NCI-H526 (cell line): ENCODE measurements at places on chromosomes 3 and 15.

DNA sequence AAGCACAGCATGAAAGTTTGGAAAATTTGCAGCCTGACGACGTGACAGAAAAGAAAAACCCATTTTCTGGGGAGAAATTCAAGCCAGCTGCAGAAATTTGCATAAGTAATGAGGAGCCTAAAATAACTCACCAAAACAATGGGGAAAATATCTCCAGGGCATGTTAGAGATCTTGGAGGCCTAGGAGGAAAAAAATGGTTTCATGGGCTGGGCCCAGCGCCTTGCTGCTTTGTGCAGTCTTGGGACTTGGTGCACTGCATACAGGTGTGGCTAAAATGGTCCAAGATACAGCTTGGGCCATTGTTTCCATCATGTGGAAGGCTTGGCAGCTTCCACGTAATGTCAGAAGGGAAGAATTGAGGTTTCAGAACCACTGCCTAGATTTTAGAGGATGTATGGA, 428.5 kb upstream of the FRG2C start:
- no peak for DNase-seq

GRCh38 chr3:195080125-195080524, 190.8 kb downstream of the XXYLT1 start:
- no peak for DNase-seq

DNA sequence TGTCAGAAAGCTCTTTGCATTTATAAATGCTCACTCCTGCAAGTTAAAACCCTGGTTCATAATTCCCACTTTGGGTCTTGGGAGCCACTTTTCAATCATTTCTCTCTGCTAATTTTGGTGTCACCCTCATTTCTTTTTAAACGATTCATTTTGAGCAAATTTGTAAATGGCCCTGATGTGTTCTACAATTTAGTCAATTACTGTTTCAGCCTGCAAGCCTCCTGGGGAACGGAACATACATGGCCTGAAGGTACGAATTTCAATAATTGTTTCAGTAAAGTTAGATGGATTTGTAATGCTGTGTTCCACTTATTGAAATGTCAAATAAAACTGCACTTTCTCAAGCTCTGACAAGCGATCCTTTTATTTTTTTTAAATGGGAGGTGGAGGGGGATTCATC, 43.2 kb downstream of the MAP2K5 start:
- DNase-seq = no peak

- DNase-seq = no peak
Observed at GRCh38 chr15:47650564-47650963, 66.7 kb upstream of the SEMA6D start.

GRCh38 chr3:125143538-125143937, 69.0 kb downstream of the SLC12A8 start:
- no peak for DNase-seq

GRCh38 chr3:54433846-54434245, 311.5 kb downstream of the CACNA2D3 start:
- DNase-seq = peak; percentile 43

DNA sequence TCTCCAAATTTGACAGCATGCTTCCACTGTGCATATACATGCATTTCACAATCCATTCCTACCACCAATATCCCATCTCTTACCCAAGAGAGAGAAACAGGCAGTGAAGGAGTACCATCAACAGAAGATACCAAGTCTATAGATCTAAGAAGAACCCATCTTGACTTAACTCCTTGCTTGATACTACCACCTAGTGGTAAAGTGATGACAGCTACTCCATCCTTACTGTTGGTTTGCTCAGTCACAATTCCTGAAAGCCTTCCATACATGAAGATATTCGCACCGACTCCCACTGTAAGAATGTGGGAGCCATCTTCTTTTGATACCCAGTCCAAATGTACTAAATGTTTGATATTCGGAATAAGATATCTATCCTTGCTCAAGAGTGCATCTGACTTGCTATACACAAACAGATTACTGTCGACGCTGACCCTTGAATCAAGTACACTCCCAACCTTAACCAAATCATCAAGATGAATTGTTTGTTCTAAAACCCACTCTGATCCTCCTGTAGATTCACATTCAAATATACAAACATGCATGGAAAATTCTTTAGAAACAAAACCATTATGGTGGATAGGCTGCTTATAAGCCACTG, 123.1 kb downstream of the DMXL2 start:
- peak; percentile 1 for DNase-seq

- DNase-seq = no peak
Observed at GRCh38 chr3:128408693-128409623, 57.7 kb downstream of the DNAJB8 start.

- no peak for DNase-seq
Observed at GRCh38 chr15:42992626-42993025, 72.0 kb upstream of the TTBK2 start.

DNA sequence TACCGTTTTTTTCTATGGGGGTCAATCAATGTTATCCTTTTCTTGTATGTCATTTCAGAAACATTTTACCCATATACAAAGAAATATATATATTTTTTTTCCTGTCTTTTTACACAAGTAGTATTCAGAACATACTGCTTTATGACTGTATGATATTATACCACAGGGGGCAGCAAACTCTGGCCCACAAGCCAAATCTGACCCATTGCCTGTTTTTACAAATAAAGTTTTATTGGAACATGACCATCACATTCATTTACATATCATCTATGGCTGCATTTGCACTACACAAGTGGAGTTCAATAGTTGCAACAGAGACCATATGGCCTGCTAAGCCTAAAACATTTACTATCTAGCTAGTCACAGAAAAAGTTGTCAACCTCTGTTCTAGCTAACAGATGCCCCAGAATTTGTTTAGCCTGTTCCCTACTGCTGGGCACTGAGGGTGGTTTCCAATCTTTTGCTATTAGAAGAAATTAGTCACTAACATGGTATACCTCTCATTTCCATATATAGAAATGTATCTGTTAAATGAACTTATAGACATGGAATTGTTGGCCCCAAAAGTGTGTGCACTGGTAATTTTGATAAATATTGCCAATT, 57.7 kb downstream of the BFSP2 start:
- DNase-seq = peak; percentile 21

- DNase-seq = no peak
Observed at GRCh38 chr3:71791634-71792033, 6.7 kb upstream of the PROK2 start.

DNA sequence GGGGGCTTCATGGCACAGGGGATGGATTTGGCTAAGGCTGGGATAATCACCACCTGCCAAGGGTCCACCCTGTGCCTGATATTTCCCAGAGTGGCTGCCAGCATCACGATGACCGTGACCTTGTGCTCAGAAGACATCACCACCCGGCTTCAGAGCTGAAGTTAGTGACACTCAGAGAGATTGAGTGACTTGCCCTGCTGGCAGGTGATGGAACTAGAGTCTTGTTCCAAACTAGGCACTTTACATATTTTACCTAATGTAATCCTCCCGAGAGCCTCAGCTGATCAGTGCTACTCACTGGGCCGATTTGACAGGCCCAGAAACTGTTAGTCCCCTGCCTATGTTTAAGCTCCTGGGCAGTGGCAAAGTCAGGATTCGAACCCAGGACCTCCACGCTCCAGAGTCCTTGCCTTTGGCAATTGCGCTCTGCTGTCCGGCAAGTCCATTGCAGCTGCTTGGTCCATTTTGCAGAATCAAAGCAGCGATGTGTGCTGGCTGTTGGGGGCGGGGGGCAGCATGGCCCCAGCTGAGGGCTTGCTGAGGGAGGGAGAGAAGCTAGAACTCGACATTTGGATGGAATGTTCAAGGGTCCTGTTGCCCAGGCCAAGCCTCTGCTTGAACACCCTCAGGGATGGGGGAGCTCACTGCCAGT, 74.8 kb upstream of the GATA2 start:
- peak; percentile 32 for DNase-seq

- no peak for DNase-seq
Observed at GRCh38 chr3:13123013-13123654, 49.9 kb upstream of the IQSEC1 start.

- DNase-seq = no peak
Observed at GRCh38 chr3:56052188-56052587, 416.1 kb downstream of the ERC2 start.

DNA sequence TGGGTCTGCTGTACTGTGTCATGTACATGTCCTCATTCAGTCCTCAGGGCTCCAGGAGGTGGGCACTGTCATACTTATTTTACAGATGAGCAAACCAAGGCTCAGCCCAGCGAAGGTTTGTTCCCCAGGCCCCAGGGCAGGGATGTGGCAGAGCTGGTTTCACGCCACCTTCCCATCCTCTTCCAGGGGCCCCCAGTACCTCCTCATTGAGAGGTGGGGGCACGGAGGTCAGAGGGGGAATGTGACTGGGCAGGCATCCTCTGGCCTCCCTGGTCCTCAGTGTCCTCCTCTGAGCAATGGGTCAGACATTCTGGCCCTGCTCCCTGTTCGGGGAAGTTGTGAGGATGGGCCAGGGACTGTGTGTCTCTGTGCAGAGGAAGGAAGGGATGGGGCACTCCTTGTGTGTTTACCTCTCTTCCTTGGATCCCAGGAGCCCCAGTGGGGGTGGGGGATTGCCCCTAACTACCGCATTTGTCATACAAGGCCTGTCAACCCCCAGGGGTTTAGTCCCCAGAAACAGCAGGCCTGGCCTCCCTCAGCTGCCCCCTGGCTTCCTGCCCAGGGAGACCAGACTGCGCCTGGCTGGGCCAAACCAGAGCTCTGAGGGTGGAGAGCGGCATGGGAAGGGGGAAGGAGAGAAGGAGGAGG, 65.9 kb upstream of the LCTL start:
- no peak for DNase-seq

- DNase-seq = no peak
Observed at GRCh38 chr3:42731476-42732195, 29.0 kb upstream of the HHATL start.

DNA sequence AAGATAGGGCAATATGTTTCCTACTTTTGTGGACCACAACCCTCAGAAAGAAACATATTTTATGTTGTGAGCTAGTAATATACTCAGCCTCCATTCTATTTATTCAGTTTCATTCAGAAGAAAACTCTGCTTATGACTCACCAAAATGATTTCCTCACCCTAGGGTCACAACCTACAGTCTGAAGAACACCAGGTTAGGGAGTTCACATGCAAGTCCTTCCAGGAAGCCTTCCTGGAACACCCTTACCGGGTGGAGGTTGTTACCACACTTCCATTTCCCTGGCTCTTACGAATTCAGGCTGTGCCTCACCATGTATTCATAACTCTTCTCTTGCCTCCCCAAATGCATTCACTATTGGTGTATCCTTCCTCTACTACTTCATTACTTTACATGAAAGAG, 228.0 kb upstream of the ADAMTS9 start:
- no peak for DNase-seq

- peak; percentile 10 for DNase-seq
Observed at GRCh38 chr15:73374604-73375003, 5.8 kb upstream of the HCN4 start.

DNA sequence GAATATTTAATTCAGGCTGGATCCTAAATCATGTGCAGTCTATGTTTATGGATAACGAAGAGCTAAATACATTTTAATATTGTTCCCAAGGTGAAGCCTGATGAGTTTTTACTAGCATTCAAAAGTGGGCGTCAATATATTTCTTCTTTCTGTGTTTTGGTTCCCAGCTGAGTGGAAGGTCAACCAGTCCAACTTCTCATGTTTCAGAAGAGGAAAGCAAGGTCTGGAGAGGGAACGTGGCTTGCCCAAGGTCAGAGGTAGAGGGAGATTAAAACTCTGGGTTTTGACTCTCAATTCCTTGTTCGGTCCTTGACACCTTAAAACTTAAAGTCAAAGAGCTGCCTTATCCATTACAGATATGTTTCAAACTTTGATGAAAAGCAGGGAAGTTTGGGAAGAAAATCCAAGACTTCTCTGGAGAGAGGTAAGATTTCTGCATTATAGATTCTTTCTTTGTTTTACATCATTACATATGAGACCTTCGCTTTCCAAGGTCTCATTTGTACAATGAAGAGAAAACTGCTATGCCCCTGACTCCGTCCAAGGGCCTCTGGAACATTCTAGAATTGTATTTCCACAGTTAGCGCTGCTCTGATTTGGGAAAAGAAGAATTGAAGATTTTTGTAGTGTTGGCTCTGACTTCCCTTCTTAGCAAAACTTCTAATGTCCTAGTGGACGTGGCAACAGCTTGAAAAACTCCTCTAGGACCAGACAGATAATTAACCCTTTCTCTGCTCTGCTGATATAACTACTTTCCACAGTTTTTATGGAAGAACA, 57.7 kb upstream of the HES1 start:
- no peak for DNase-seq

DNA sequence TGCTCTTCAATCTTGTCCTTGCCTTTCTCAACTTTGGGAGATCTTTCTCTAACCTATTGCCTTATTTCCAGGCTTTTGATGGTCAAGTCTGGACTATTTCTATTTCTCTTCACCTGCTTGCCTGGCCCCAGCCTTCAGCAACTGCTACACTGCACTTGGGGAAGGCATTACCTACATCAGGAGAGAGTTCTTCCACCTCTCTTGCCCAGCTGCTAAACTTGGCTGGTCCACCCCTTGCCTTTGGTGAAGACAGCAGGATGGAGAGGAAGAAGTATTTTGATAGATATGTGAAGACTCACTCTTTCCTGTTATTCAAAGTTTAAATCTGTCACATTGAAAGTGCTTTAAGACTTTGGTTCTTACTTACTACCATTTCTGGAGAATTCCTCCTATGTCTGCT, 574.8 kb downstream of the ZPLD1 start:
- DNase-seq = no peak

DNA sequence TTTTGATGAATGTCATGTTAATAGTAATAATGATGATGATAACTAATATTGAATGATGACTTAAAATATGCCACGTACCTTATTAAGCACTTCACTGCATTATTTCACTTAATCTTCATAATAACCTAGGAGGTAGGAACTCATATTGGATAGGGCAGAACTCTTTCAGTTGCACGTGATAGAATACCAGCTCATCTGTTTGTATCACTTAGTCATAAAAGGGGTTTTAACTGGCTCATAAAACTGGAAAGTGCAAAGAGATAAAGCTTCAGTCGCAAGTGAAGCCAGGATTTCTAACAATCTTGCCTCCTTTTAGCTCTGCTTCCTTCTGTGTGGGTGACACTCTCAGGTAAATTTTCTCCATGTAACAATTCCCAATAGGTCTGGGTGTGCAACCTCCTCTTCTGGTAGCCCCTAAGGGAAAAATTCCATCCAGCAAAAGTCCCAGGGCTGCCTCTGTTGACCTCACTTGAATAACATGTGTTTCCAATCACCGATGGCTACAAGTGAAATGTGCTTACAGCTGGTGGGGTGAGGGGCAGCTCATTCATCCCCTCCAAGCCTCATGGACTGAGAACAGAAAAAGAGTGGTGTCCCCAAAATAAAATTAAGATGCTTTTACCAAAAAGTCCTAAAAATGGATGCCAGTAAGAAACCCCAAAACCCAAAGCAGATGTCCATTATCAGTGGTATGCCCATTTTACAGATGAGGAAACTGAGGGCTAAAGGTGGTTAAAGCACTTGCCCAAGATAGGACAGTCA, 9.3 kb downstream of the GXYLT2 start:
- DNase-seq = no peak
